ENCODE measurements at places on chromosomes 6 and 20.

GRCh38 chr20:61510778-61511330 lies 258.8 kb downstream of the CDH4 start:
- no peak for DNase-seq

DNA sequence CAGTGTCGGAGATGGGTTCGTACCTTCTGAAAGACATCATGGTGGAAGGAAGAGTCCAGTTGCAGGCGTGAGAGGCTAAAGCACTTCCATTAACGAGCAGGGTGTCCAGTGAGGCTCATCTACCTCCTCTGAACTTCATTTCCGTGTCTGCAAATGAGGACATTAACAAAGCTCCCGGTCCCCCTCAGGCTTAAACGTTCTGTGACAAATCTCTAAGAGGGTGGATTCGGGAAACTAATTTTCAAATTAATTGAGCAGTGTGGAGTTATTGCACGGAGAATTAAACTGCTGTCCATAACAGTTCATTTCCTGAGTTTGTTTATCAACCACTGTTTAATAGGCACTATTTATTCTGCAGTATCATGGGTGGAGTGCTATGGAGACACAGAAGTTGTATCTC lies 68.2 kb downstream of the TRMT6 start:
- no peak for DNase-seq

- no peak for DNase-seq
These were observed 170.2 kb upstream of the ZNF217 start for GRCh38 chr20:53763707-53764414.

DNA sequence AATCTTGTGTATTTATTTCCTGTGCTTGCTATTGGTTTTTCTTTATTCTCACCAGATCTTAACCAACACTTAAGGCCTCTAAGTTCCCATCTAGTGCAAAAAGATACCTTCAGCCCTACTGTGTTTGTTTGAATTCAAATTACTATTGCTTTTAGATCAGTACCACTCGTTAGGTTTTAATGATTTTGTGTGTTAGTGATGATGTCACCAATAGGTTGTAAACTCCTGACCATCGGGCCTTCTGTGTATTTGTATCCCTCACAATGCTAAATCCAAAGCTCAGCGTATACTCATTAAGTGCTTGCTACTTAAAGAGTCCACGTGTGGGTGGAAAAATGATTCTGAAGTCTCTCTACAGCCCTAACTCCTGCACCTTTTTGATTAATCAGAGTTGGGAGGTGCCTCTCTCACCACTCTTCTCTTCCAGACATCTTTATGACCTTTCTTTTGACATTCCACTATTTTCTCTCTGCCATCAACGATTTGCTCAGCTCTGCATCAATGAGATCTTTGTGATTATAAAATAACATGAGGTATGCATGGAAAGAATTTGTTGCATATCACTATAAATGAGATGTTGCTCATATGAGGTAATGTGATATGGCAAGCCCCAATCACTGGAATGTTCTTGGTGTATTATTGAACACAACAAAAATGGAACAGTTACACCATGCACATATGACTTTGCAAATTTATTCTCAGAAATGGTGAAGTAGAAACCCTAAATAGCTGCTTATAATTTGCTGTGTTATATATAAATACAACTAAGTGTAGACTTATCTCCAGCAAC lies 55.1 kb upstream of the LAMA2 start:
- no peak for DNase-seq

- DNase-seq = no peak
These were observed 110.7 kb downstream of the ZDHHC14 start for GRCh38 chr6:157491571-157492232.

- no peak for DNase-seq
These were observed 16.9 kb downstream of the MUCL3 start for GRCh38 chr6:30957716-30958115.
